ENCODE measurements at places on chromosomes 3 and 15. TPM values are rescaled to one million over a fixed set of nuclear protein-coding genes. Genes with fewer than 3 reads are reported as not detected.

The CADPS gene
- 0.04 TPM for polyA plus RNA-seq

The PLA2G4F gene
- 0.68 TPM for polyA plus RNA-seq

The SLC2A2 gene
- not detected for polyA plus RNA-seq

The GATM gene
- 8.1 TPM for polyA plus RNA-seq

The EOGT gene
- polyA plus RNA-seq = 20.2 TPM

The LRRK1 gene
- polyA plus RNA-seq = 5.2 TPM

The KAT2B gene
- 10.0 TPM for polyA plus RNA-seq

The DUOX1 gene
- 0.20 TPM for polyA plus RNA-seq

The CYP8B1 gene
- polyA plus RNA-seq = 0.01 TPM

The HDAC11 gene
- 12.6 TPM for polyA plus RNA-seq

The CXCR6 gene
- polyA plus RNA-seq = 0.22 TPM

The PRR20G gene
- not detected for polyA plus RNA-seq

The GPR15 gene
- polyA plus RNA-seq = 0.25 TPM

The ATP6V1A gene
- polyA plus RNA-seq = 8.9 TPM

The LNP1 gene
- 1.2 TPM for polyA plus RNA-seq

The PML gene
- polyA plus RNA-seq = 47.9 TPM

The FEZF2 gene
- polyA plus RNA-seq = not detected

The GNB4 gene
- polyA plus RNA-seq = 1.4 TPM

The UBAP1L gene
- polyA plus RNA-seq = 1.3 TPM

The CDC25A gene
- polyA plus RNA-seq = 0.19 TPM

The CLDN11 gene
- 28.2 TPM for polyA plus RNA-seq

The ACP3 gene
- 1.2 TPM for polyA plus RNA-seq

The GPR62 gene
- polyA plus RNA-seq = 0.28 TPM

The EIF4E3 gene
- 15.1 TPM for polyA plus RNA-seq

The MAPKAPK3 gene
- 31.9 TPM for polyA plus RNA-seq

The LINGO1 gene
- polyA plus RNA-seq = 1.1 TPM

The TM4SF1 gene
- 73.9 TPM for polyA plus RNA-seq

The PRC1 gene
- polyA plus RNA-seq = 4.2 TPM

The SETMAR gene
- 23.5 TPM for polyA plus RNA-seq

The FRMD5 gene
- polyA plus RNA-seq = 0.11 TPM

The HDC gene
- polyA plus RNA-seq = 4.3 TPM

The ZPLD1 gene
- not detected for polyA plus RNA-seq

The WDR93 gene
- polyA plus RNA-seq = 0.18 TPM

The FILIP1L gene
- 27.2 TPM for polyA plus RNA-seq

The SRP14 gene
- 547 TPM for polyA plus RNA-seq

The RFC4 gene
- polyA plus RNA-seq = 7.8 TPM

The FBXW12 gene
- polyA plus RNA-seq = 1.5 TPM

The ZIC1 gene
- polyA plus RNA-seq = 2.7 TPM

The ZNF662 gene
- 2.8 TPM for polyA plus RNA-seq

The CCDC54 gene
- not detected for polyA plus RNA-seq

All from adipose tissue (tissue), 3 donors.